ENCODE measurements at places on chromosomes 3 and 15.

GRCh38 chr3:24837601-24838000, 343.0 kb upstream of the THRB start:
- no peak for DNase-seq
- peaks cover 19% of the 10 kb centered on the region for H3K27me3 ChIP-seq
- H3K4me1 ChIP-seq = no peaks in the 10 kb centered on the region
- no peak overlapping the region for H3K27ac ChIP-seq
- H3K36me3 ChIP-seq = no peaks in the 10 kb centered on the region

DNA sequence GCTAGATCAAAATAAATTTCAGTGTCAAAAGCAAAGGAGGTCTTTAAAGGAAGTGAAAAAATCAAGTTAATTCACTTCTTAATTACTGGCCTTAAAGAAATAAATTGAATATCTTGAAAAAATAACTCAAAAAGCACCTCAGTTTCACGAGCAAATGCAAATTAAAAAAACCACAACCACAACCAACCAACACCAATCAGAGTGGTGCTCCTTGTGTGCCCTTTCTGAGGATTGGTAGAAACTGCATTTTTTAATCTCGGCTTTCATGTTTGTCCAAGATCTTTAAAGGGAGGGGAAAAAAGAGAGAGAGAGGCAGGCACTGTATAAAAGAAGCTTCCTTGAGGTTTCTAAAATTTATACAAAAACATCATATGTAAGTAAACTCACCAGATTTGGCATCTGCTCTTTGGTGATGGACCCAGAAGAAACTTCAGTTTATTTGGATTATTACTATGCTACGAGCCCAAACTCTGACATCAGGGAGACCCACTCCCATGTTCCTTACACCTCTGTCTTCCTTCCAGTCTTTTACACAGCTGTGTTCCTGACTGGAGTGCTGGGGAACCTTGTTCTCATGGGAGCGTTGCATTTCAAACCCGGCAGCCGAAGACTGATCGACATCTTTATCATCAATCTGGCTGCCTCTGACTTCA, at the start of gene GPR15:
TSS of gene GPR15 (plus strand) at position 357 of the 653 bp plus-strand sequence. CDS start at position 413, 56 bp downstream.
- H3K27me3 ChIP-seq = no peaks in the 10 kb centered on the region
- H3K4me3 ChIP-seq = no peak within 1 kb of the TSS
- H3K4me1 ChIP-seq = peaks cover 60% of the 10 kb centered on the region
- no peaks in the 10 kb centered on the region for H3K36me3 ChIP-seq
- peak within 1 kb of the TSS; percentile 42 for H3K27ac ChIP-seq

DNA sequence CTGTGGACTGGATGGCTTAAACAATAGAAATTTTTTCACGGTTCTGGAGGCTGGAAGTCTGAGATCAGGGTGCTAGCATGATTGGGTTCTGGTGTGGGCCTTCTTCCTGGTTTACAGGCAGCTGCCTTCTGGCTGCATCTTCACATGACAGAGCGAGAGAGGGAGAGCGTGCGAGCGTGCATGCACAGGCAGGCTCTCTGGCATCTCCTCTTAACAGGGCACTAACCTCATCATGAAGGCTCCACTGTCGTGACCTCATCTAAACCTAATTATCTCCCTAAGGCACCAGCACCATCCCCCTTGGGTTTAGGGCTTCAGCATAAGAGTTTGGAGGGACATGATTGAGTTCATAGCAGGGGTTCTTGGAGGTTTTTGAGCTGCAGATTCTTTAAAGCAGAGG, 292.0 kb upstream of the C2CD4B start:
- peaks cover 4% of the 10 kb centered on the region for H3K4me1 ChIP-seq
- H3K27ac ChIP-seq = no peak overlapping the region
- no peak overlapping the region for H3K4me3 ChIP-seq
- no peak for DNase-seq

GRCh38 chr3:24264748-24265158, 229.9 kb downstream of the THRB start:
- no peak overlapping the region for H3K4me3 ChIP-seq
- H3K27me3 ChIP-seq = no peaks in the 10 kb centered on the region
- peak; percentile 47 for DNase-seq
- no peak overlapping the region for H3K27ac ChIP-seq

GRCh38 chr3:116981089-116981488, 271.5 kb downstream of the TUSC7 start:
- H3K27ac ChIP-seq = no peak overlapping the region
- no peaks in the 10 kb centered on the region for H3K36me3 ChIP-seq
- no peaks in the 10 kb centered on the region for H3K27me3 ChIP-seq
- no peaks in the 10 kb centered on the region for H3K4me1 ChIP-seq

DNA sequence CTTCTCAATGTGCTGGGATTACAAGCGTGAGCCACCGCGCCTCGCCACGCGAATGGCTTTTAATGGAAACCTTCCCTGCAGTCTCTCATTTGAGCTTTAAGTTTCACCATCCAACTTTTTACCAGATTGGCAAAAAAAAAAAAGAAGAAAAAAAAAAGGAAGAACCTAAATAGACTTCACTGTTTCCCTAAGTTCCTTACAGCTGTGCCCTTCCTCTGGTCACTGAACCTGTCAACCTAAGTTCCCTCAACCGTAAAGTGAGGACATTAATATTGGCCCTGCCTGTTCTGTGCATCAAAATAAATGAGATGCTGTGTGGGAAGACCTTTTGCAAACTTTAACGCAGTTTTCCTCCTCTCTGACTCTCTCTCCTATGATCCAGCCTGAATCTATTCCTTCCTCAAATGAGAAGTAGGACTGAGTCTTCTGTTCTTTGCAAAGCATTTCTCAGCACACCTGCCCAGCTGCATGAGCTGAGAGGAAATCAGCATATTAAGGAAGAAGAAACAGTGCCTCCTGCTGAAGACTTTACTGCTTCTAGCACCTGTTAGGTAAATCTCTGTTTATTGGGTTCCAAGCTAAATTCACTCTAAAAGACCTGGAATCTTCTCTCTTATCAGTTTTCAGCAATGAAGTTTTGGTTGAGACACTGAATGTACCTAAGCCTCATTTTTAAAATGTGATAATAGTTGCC, 99.6 kb upstream of the ETV5 start:
- H3K36me3 ChIP-seq = no peaks in the 10 kb centered on the region
- no peak for DNase-seq
- H3K4me1 ChIP-seq = peaks cover 2% of the 10 kb centered on the region
- no peak overlapping the region for H3K4me3 ChIP-seq
- H3K27ac ChIP-seq = no peak overlapping the region

DNA sequence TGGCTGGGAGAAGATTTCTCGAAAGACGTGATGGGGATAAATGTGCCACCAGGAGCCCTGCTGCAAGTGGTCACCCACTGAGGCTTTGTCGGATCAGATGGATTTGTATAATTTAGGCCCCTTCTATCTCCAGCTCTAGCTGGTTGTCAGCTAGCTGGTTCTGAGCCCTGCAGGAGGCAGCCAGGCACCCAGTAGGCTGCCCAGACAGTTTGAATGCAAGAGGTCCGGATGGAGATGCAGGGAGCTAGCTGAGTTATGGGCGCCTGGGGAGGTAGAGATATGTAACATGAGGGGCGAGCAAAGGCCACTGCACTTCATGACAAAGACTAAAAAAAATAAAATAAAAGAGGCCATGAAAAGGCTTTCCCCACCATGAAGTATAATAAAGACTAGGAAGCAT, 35.1 kb upstream of the ADPGK start:
- no peak overlapping the region for H3K4me3 ChIP-seq
- H3K27ac ChIP-seq = no peak overlapping the region
- H3K4me1 ChIP-seq = no peaks in the 10 kb centered on the region
- DNase-seq = no peak

DNA sequence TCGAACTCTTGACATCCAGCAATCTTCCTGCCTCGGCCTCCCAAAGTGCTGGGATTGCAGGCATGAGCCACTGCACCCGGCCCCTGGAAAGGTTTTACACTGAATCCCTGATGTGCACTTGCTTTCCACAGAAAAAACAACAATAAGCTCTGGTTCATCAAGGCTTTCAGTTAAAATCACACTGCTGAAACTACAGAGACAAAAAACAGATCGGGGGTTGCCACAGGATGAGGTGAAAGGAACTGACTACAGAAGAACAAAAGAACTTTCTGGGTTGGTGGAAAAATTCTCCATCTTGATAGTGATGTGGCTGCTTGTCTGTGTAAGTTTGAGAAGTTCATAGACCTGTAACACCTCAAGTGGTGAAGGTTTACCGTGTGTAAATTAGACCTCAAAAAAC, 2.9 kb downstream of the RAB43 start:
- no peak for DNase-seq
- H3K27me3 ChIP-seq = no peaks in the 10 kb centered on the region
- H3K36me3 ChIP-seq = no peaks in the 10 kb centered on the region
- H3K4me3 ChIP-seq = no peak overlapping the region

DNA sequence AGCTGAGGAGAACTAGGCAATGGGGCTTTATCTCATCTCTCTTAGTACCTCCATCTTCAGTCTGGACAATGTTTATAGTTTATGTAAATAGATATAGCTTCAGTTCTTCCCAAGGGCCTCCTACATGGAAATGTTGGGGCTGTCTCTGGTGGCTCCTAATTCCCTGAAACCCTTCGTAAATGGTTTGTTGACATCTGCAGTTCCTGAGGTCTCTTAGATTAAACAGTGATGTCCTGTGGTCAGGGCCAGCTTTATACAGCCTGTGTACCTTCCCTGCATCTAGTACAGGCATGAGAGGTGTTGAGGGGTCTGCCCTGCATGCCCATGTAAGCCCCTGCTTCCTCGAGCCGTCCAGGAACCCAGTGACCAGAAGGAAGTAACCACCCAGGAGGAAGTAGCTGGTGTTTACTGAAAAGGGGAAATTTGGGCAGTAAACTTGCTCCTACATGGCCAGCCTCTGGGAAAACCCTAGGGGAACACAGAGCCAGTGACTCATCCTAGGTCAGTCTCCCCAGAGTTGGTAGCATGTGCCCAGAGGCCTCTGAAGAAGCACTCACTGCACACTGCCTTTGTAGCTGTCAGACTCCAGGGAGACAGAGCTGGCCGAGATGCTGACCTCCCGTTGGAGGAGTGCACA, 4.7 kb upstream of the TBC1D2B start:
- no peak for DNase-seq
- H3K27ac ChIP-seq = no peak overlapping the region
- H3K4me1 ChIP-seq = no peaks in the 10 kb centered on the region
- H3K4me3 ChIP-seq = no peak overlapping the region
- no peaks in the 10 kb centered on the region for H3K27me3 ChIP-seq
- H3K36me3 ChIP-seq = no peaks in the 10 kb centered on the region

GRCh38 chr3:172635588-172635987, 75.3 kb downstream of the NCEH1 start:
- no peaks in the 10 kb centered on the region for H3K27me3 ChIP-seq
- no peaks in the 10 kb centered on the region for H3K36me3 ChIP-seq
- no peak overlapping the region for H3K27ac ChIP-seq
- peaks cover 3% of the 10 kb centered on the region for H3K4me1 ChIP-seq
- no peak overlapping the region for H3K4me3 ChIP-seq

GRCh38 chr3:57952651-57953050, 55.6 kb upstream of the FLNB start:
- no peaks in the 10 kb centered on the region for H3K36me3 ChIP-seq
- H3K27me3 ChIP-seq = no peaks in the 10 kb centered on the region
- no peak for DNase-seq
- H3K4me3 ChIP-seq = no peak overlapping the region
- no peak overlapping the region for H3K27ac ChIP-seq

DNA sequence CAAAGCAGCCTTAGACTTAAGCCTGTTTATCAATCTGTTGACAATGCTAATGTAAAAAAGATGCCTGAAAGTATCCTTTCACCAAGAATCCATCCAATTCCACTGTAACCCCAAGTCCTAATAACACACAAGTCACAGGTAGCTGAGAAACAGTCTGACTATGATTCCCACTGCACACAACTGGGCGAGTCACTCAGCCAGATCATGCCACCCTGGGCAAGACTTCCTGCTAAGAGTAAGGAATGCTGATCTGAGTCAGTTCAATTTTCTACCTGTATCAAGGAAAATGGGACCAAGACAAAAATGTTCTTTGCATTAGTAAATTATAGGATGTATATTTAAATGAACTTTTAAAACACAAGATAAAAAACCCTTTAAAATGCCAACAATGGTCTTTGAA, 33.3 kb downstream of the NPTN start:
- peak; percentile 49 for DNase-seq
- H3K36me3 ChIP-seq = no peaks in the 10 kb centered on the region
- no peaks in the 10 kb centered on the region for H3K27me3 ChIP-seq
- H3K4me3 ChIP-seq = no peak overlapping the region
- peak overlapping the region; percentile 0 for H3K27ac ChIP-seq

GRCh38 chr15:69074001-69074842, 59.7 kb downstream of the NOX5 start:
- no peaks in the 10 kb centered on the region for H3K36me3 ChIP-seq
- no peak for DNase-seq
- H3K27me3 ChIP-seq = no peaks in the 10 kb centered on the region
- peak overlapping the region; percentile 51 for H3K4me3 ChIP-seq
- H3K27ac ChIP-seq = peak overlapping the region; percentile 72

GRCh38 chr3:142279965-142280590, 54.7 kb upstream of the GK5 start:
- H3K4me3 ChIP-seq = no peak overlapping the region
- H3K27me3 ChIP-seq = no peaks in the 10 kb centered on the region
- peak; percentile 71 for DNase-seq
- H3K4me1 ChIP-seq = no peaks in the 10 kb centered on the region
- no peak overlapping the region for H3K27ac ChIP-seq
- no peaks in the 10 kb centered on the region for H3K36me3 ChIP-seq

DNA sequence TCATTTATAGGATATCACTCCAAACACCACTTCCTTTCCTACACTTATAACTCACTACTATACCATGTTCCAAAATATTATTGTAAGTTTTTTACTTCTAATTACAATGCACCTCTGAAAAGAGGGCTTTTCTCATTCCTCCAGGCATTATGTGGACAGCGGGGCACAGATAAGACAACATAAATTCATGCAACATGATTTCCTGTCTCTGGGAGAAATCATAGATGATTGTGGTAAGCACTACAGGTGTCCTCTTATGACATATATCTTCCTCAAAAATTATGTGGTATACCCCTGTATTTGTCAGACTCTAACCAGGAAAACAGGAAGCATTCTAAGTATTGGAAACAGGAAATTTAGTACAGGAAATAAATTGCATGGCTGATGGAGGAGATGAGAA, 45.7 kb upstream of the INO80 start:
- no peak for DNase-seq
- H3K4me1 ChIP-seq = no peaks in the 10 kb centered on the region
- no peak overlapping the region for H3K27ac ChIP-seq
- no peaks in the 10 kb centered on the region for H3K36me3 ChIP-seq
- no peaks in the 10 kb centered on the region for H3K27me3 ChIP-seq
- H3K4me3 ChIP-seq = no peak overlapping the region

DNA sequence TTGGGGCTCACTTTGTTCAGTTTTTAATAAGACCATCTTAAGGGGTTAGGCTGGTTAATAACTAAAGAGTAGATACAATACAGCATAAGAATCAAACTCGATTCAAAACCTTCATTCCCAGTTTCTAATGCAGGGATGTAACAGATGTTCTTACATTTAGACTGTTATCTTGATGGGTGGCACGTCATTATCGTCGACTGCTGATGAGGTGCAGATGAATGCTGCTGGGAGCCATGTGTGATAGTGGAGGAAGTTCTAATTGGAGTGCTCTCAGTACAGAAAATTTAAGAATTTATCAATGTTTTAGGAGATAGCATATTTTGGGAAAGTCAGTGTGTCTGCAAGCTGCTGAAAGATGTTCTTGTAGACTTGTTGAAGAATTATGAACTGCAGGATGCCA, 331.5 kb downstream of the PTPRG start:
- H3K27me3 ChIP-seq = no peaks in the 10 kb centered on the region
- H3K27ac ChIP-seq = no peak overlapping the region
- no peaks in the 10 kb centered on the region for H3K36me3 ChIP-seq
- no peak for DNase-seq
- peaks cover 27% of the 10 kb centered on the region for H3K4me1 ChIP-seq
- no peak overlapping the region for H3K4me3 ChIP-seq

GRCh38 chr3:189900578-189900977, 220.1 kb downstream of the P3H2 start:
- DNase-seq = no peak
- no peaks in the 10 kb centered on the region for H3K36me3 ChIP-seq
- no peaks in the 10 kb centered on the region for H3K27me3 ChIP-seq
- H3K27ac ChIP-seq = no peak overlapping the region
- H3K4me3 ChIP-seq = no peak overlapping the region
- no peaks in the 10 kb centered on the region for H3K4me1 ChIP-seq

Data from HCT116 (cell line).